ENCODE measurements at places on chromosomes 6 and 20.

DNA sequence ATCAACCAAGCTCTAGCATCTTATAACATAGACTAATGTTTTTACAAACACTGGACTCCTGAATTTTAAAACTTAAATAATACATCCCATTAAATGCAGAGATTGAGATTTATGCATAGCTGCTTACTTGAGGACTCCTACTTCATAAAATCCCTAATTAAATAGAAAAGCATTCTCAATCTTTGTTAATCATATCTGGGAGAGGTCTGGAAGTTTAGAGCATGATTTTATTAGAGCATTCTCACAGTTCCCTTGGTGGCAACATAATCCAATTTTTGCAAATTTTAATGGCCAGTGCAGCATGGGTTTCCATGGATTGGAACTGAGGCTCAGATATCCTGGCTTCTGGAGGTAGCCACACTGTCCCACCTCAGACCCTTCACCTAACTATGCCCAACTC is 19.5 kb downstream of the BTBD3 start:
- no peak for DNase-seq

- DNase-seq, result no peak
Measured at GRCh38 chr6:27616328-27617045, 143.6 kb upstream of the ZNF184 start.

DNA sequence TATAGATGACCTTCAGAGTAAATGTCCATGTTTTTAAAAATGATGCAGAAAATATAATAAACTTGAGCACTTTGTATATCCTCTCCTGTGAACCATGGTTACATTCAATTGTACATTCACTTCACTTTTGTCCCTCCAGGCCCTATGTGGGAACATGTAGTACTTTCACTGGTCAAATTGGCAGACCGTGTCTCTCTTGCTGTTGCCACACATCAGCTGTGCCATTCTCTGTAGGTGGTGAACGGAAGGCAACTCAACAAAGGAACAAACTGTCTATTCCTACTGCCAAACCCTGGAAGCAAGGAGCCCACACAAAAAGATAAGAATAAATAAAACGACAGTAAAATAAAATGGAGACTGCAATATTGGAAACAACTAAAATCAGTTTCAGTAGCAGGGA is 2.0 kb downstream of the ROS1 start:
- DNase-seq, result no peak

DNA sequence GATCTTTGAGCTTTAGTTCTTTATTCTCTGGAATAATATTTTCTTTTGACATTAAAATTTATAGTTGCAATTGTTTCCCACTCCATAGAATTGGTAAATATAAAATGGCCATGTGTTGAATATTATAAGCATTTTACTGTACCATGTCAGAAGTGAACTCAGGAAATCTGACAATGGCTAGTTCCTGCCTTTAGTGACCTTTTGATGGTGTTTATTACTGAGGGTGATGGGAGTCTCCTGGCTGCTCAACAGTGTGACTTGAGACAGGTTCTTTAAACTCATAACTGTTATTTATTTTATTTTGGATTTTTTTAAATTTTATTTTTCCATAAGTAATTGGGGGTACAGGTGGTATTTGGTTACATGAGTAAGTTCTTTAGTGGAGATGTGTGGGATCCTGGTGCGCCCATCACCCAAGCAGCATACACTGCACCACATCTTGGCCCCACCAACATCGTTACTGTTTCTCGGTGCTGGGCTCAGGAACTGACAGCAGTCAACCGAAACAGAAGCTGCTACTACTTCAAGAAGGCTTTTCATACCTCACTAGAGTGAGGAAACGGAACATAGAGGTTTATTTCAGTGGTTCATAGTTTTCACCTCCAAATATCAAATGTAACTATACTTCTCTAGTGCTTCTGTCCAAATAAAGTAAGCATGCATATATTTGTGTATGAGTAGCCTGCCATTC is 90.4 kb downstream of the PLEKHG1 start:
- DNase-seq, result peak; percentile 65

GRCh38 chr6:28887796-28888496 is 35.8 kb downstream of the TRIM27 start:
- no peak for DNase-seq

DNA sequence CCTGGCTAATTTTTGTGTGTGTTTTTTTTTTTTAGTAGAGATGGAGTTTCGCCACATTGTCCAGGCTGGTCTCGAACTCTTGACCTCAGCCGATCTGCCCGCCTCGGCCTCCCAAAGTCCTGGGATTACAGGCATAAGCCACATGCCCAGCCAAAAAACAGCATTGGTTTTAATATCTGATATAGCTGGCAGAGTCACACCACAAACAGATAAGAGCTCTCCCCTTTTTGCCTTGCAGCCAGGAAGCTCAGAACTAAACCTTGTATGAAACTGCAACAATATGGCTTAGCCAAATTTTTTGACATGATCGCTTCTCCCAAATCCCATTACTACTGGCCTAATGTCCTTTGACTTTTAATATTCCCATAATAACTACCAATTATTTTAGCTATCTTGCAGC is 4.9 kb downstream of the ACOT8 start:
- no peak for DNase-seq

- DNase-seq, result no peak
Measured at GRCh38 chr20:20085071-20085470, 32.7 kb downstream of the CFAP61 start.

DNA sequence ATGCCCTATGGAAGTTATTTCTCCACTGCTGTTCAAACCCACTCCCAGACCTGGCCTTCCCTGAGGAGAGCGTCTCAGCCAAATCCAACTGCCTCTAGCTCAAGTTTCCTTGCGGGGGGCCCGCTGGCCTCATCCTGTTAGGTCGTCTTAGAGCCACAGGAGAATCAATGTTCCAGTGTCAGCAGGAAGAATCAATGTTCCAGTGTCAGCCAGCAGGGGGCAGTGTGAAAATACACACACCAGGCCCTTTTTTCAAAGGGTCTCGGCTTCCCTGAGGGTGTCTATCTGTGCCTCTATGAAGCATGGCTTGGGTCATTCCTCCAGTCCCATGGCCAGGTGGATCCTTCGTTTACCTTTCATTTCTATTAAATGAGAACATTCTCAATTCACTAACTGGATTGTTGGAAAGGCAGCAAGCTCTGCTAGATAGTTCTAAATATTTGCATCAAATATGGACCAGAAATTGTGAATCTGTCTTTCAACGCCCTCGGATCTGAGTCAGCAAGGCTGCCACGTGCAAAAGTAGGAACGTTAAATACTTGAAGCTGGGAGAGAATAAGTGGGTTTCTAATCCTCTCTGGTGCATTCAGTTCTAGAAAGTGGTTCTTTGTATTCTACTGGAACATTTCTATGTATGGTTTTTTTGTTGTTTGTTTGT is 19.2 kb downstream of the PRND start:
- DNase-seq, result peak; percentile 60

GRCh38 chr20:38787870-38788269 is 17.6 kb upstream of the PPP1R16B start:
- no peak for DNase-seq

GRCh38 chr6:68826501-68826900 is 191.4 kb downstream of the ADGRB3 start:
- DNase-seq, result no peak

DNA sequence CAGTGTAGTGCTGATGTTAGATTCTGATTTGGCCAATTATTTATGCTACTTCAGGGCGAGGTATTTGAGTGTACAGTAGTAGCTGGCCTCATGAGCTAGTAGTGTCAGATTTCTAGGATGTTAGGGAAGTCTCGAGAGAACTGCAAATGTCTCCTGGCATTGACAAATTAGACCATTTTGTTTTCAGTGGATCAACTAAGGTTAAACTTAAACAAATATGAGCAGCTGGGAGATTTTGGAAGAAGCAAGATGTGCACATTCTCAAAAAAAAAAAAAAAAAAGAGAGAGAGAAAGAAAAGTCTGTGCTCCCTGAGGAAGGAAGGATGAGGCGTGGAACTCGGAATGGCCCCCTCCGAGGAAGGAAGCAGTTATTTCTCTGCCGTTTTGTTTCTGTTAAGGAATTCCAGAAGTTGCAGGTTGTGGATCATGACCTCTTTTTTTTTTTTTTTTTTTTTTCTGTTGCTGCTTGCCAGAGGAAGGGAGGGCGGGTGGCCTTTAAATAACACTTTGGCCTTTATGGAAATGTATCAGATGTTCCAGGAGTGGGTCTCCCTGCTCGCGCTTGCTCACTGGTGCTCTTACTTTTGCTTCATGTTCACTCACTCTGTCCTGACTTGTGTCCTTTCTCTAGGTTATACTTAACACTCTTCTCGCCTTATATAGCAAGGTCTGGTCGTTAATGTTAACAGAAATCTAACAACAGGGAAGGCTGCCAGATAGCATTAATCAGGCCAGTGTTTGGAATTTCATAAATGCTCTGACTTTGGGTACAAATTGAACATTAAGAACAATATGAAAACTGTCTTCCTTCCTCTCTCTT is 124.4 kb downstream of the TCP11 start:
- DNase-seq, result no peak

DNA sequence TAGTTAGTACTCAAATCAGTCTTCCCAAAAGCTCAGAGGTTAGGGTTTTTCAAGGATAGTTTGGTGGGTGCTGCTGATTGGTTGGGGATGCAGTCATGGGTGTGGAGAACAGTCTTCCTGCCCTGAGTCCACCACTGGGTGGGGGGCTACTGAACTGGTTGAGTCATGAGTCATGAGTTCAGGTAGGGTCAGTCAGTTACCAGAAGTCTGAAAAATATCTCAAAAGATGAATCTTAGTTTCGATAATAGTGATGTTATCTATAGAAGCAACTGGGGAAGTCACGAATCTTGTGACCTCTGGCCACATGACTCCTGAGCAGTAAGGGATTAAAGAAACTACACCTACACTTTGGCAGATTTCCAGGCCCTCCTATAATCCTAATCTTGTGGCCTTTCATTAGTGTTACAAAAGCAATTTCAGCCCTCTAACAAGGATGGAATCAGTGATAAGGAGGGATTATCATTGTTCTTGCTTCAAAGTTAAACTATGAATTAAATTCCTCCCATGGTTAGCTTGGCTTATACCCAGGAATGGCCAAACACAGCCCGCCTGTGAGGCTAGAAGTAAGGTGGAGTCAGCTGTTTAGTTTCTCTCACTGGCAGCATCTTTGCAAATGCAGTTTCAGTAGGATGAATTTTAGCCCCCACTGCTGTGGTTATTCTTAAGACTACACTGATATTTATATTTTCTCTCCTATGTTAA is 33.3 kb upstream of the NKAIN2 start:
- DNase-seq, result no peak

DNA sequence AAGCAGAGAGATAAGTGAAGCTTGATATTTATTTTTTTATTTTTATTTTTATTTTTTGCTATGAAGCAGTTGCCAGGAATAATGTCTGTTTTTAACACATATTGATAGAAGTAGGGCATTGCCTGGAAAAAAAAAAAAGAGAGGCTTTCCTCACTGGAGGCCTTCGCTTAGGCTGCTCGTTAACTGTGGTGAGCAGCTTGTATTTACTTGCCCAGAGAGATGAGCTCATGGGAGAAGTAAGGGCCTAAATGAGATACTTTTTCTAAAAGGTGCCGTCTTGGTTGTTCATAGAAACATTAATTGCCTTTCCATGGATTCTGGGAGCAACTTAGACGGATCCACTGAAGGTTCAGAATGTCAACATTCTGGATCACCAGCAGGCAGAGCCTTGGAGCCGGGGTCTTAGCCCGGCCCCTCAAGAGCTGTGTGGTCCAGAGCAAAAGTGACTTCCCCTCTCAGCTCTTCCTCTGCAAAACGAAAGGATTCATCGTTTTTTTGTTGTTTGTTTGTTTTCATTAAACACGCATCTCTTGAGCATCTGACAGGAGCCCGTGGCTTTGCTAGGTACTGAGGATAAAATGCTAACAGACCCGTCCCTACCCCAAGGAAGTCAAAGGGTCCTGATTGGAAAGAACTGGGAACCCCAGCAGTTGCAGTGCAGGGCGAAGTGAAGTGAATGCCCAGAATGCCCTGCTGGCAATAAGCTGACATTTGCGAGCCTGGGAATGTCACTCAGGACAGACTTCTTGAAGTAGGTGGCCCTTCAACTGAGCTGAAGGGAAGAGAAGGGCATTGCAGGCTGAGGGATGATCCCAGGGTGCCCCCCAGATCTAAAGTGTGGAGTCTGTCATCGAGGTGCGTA is 138.5 kb downstream of the ZDHHC14 start:
- no peak for DNase-seq

DNA sequence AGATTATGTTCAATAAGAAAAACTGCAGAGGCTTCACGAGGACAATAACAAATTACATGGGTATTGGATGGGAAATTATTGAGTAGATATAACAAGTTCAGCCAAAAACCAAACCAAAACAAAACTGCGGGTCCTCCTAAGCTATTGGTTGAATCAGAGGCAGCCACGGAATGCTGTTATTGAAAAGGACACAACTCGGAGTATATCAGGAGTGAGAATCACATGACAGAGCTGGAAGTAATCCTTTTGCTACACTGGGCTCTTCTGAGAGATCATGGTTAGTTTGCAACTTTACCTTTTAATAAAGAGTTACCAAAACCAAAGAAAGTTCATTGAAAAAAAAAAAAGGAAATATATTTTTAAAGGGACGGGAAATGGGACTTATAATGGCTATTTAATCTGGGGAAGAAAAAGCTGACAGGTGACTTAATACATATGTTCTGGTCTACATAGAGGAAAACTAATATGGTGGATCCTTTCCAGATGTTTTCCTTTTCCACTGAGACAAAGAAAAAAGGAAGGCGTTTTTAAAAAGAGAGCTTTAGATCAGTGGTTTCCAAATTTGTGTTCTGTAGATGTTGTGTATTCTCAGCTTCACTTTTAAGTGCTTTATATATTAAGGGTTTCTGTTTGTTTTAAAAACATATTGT is 6.9 kb upstream of the CITED2 start:
- DNase-seq, result no peak

DNA sequence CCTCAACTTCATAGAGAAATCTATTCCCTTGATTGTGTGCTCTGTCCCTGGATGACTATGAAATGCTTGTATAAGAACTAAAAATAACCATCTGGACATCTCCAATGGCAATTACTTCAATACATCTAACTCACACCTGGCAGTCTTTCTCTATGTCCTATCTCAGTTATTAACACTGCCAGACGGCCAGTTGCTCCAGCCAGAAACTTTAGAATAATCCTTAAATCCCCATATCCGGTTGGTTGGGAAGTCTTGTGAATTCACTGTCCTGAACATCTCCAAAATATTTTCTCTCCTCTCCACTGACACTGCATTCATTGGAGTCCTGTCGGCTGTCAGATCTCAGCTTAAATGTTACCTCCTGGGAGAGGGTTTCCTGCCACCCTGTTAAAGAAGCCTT is 12.2 kb upstream of the LAMA2 start:
- no peak for DNase-seq

- peak; percentile 30 for DNase-seq
Measured at GRCh38 chr20:36092398-36093024, 62.0 kb upstream of the EPB41L1 start.

- peak; percentile 36 for DNase-seq
Measured at GRCh38 chr6:24719125-24719971, at the start of gene C6orf62. TSS of gene C6orf62 (minus strand) at chr6:24719154. CDS start at chr6:24718668, 486 bp downstream.

GRCh38 chr20:19308146-19308545 is 95.7 kb downstream of the SLC24A3 start:
- DNase-seq, result no peak

GRCh38 chr6:157822245-157823000 is 623 bp upstream of the SNX9 start:
- DNase-seq, result no peak

GRCh38 chr6:111711984-111712752 is 106.5 kb upstream of the TRAF3IP2 start:
- no peak for DNase-seq

GRCh38 chr20:37390891-37391525 is 45.1 kb downstream of the SRC start:
- DNase-seq, result no peak
